ENCODE measurements at places on chromosomes 4 and X.

DNA sequence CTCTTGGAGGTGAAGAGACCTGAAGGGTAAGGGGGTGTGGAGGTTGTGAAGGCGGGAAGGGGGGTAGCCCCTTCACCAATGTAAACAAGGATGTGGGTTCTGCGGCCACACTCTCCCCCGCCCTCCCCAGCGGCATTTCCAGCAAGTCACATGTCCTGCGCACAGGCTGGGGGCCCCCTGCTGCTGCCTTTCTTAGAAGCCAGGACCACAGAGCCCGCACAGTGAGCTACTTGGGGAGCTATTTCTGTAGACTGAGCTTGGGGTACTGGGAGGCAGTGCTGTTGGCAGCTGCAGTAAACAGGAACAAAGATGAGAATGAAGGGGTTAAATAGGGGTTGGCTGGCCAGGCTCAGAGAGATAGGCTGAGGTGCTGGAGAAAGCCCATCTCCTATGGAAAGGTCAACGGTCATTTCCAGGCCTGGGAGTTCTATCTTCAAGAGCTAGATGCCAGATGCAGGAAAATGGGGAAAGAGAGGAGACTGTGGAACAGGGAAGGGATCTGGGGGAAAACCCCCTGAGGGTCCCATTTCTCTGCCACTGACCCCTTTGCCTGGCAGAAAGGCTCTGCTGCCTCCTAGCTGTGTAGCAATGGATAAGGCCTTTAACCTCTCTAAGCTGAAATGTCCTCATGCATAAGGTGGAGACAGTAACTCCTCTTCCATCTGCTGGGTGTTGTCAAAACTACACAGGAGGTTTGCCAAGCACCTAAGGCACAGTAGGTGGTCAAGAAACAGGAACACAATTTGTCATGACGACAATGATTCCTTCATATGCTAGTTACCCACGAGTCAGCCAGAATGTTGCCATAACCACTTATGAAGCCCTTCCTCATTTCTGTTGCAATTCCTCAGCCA lies 18.5 kb upstream of the PIM2 start:
- DNase-seq = peak; percentile 65

DNA sequence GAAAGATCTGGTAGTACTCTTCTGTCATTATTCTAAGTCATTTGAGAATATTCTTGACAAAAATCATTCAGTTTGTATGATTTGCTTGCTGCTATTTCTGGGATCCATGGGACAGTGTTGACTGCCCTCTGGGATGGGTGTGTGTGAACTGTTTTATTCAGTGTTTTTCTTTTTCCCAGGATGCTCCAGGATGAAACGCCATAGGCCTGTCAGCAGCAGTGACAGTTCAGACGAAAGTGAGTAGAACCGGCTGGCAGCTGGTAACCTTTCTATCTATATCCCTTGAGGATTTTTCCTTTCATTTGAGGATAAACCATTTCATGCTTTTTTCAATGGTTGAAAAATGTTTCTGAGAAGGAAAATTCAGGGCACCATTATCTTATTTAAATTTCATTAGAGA lies 72.5 kb downstream of the JADE3 start:
- no peak for DNase-seq

GRCh38 chrX:40106676-40107290 lies 9.0 kb upstream of the BCOR start:
- no peak for DNase-seq

- no peak for DNase-seq
Observed at GRCh38 chr4:11098461-11098860, 330.2 kb downstream of the HS3ST1 start.

- DNase-seq = no peak
Observed at GRCh38 chrX:95622200-95622599, 1062.4 kb upstream of the DIAPH2 start.

DNA sequence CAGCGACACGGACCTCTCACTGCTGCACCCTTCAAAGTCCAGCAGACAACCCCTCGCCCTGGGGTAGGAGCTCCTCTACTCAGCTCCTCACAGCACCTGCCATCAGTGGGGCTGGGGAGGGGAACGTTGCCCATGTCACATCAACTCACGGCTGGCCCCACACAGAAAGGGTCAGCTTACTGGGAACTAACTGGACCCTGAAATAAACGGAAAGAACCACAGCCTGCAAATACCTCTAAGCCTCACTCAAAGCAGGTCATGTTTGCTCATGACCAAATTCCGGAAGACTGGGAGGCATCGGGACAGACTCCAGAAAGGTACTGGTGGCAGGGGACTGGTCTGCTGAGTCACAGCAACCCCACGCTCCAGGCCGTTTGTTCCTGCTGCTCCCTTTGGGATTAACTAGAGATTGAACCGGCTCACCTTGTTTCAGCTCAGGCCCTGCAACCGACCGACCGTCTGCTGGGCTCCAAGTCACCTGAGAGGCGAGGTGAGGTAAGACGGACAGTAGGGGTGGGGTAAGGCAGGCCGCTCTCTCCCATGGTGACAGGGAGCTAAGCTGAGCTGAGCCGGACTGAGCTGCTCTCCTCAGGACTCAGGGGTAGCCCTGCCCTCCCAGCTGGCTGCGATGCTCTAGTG lies 5.6 kb downstream of the G6PD start:
- no peak for DNase-seq

DNA sequence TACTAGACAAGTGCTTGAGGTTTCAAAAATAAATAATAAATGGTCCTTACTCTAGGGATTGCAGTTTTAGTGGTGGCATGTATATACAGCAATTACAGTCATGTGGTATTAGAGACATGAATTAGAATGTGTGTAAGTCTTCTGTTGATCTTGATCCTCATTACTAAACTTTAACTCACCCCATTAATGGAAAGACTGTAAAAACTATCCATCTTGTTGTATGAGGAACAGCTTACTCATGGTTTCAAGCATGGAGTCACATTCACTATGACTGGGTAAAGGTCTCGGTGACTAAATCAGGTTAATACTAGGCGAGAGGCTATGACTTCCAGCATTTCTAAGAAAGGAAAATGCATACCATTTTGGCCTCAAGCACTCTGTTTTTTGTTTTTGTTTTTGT lies 107.0 kb upstream of the HPGD start:
- DNase-seq = no peak

DNA sequence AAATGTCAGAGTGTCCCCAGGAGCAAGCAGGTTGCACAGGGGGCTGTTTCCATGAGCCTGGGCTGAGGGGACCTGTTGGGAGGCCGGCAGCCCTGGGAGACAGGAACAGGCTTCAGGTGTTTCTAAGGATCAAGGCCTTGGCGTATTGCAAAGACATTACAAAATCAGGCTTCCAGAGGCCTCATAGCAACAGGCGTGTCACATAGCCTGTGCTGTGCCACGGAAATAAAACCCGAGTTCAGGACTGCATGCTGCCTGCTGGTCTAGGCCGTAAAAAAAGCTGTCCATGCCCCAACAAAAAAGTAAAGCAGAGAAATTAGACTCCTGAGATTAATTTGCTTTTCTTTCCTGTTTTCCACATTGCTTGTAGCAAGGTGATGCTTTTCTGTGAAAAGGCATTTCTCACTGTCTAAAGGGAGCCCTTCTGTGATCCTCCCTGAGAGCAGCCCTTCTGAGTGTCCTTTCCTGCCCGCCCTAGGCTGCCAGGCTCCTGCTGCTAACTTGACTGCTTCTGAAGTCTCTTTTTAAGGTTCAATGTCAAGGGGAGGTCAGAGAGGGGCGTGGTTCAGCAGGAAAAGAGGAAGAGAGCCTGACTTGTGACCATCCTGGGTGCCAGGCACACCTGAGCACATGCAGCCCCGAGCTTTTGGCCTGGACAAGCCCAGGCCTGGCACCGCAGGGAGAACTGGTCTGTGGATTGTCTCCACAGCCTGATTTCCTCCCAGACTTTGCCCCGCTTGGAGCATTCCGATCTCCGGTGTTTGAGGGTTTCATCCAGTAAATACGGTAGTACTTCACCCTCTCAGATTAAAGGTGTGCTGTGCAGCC lies 21.3 kb downstream of the SHROOM2 start:
- DNase-seq = no peak

GRCh38 chr4:104494822-104495559 lies at the start of gene CXXC4:
Gene CXXC4 (minus strand): TSS chr4:104494894. CDS start chr4:104491802, 3,092 bp downstream.
- peak; percentile 5 for DNase-seq

DNA sequence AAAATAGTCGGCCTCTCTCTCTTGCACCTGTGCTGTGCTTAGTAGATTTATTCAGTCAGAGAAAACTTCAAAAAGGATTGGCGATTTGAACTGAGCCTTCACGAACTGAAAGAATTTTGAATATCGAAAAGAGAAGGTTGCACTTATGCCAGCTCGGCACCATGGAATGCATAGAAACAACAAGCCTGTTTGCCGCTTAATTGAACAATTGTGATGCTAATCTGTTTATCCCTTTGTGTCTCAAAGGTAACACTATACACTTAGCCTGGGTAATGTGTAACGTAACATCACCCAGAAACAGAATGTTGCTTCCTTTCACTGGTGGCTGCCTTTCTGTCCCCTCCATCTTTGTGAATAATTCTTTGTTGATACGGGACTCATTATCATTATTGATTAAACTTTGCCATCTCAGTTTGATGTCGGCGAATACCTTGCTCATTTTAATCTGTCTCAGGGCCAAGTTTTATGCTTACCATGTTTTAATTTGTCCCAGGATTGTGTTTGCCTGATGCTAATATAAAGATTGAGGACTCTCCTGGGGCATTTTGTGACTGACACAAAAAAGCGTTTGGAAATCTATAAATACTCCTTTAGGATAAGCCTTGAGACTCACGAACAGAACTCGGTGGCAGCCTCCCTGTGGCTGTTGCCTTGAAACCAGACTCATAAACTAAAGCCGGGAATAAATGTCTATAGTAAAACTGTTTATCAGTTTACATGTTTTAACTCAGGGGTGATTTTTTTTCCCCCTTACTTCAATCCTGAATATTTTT lies 400.5 kb downstream of the RAPGEF2 start:
- no peak for DNase-seq

DNA sequence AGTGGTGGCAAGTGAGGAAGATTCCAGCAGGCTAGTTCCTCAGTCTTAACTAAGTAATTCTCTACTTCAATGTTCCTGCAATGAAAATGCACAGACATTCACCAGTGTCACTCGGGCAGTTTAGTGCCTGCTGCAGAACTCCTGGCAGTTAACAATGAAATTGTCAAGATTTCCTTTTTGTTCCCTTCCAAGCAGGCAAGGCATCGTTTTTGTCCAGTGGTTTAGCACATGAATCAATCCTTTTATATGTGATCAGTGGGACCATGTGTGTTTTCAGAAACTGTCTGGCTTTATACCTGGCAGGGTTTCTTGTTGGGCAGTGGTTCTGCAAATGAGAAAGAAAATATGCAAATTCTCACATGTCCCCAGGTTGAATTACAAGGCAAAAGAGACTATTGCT lies 122.2 kb downstream of the GBA3 start:
- DNase-seq = no peak

DNA sequence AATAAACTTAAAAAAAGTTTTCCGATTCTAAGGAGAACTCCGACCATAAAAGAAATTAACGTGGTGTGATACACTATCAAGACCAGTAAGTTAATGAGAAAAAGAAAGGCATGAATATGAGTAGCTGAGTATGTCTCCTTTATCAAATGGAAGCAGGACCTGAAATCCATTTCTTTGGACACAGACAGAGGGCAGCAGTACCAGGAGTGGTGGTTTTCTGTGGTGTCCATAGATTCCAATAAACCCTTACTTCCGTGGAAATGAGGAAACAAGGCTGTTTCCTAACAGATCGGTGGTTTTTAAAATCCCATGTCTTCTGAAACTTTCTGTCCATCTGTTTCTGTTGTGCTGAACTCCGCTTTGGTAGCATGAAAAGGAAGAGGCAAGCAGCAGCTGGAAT lies 128.5 kb upstream of the TSPAN5 start:
- no peak for DNase-seq

DNA sequence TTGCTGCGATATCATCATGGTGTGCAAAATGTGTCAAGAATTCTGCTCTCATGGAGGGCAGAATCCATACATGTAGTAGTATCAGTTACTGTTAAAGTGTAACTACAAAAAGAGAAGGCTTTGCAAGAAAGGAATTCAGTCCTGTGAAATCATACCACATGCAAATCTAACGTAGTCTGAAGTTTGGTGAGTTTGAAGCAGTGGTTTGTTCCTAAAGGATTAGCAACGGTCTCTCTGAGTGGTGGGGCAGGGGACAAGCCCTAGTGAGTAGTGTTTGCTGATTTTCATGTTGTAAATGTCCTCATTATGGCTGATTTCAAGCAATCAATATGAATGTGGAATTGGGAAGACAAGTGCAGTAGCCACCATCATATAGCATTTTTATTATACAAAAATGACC lies 47.1 kb upstream of the CLNK start:
- no peak for DNase-seq

GRCh38 chr4:13541720-13542576 lies 2.4 kb downstream of the NKX3-2 start:
- no peak for DNase-seq

DNA sequence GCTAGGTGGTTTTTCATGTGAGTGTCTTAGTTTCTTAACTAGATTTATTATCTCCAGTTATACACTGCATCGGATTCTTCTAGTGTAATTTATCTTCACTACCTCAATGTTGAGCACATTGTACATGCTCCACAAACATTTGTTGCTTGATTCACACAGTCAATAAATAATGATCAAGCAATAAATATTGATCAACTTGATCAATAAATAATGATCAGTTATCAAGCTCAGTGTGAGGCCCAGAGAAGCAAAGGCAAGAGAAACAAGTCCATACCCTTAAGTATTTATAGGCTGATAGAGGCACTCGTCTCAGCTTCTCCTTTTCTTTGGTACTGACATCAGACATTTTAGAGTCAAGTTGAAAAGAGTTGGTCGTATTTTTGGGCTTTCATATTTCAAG lies 5.1 kb upstream of the VBP1 start:
- DNase-seq = no peak

DNA sequence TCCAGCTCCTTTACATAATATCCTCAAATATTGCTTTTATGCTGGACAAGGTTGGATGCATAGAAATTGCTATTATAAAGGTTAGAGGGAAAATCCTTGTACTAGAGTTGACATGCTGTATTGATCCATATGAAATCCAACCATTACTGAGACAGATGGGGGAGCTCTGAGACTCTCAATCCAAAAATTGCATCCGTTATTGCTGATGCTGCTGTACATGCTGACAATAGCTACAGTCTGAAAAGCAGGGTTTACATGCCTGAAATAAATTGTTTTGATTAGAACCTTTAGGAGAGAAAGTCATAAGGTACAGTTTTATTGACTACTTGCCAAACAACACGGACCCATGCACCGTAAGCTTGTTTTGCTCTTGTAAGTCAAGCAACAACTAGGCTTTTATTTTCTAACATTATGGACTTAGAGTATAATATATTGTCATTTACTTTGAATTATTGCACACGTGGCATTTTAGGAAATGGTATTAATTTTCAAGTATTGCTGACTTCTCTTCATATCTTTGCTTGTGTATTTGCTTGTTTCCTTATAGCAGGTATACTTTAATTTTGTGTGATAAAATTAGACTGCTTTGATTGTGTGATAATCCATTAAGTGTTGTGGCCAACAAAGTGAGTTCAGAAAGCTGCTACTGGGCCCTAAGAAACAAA lies 1365.2 kb downstream of the STIM2 start:
- DNase-seq = no peak

DNA sequence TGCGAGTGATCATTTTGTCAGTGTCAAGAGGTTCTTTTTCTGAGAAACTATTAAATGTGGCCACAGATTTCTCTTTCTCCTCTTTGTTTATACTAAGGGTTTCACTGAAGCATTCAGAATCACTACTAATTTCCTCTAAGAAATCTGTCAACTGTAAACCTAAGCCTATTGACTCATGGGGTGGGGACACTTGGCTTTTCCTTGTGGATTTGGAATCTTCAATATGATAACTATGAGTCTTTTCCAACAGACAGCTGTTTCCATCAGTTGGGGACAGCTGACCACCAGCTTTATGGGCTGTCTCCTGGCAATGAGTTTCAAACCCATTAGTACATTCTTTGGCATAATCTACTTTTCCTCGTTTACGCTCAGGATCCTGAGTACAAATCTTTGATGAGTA lies 13.8 kb downstream of the PGRMC1 start:
- no peak for DNase-seq

- DNase-seq = no peak
Observed at GRCh38 chrX:132199941-132200340, 19.3 kb downstream of the RAP2C start.
